Activated CD4-positive, alpha-beta memory T cell treated with anti-CD3 and anti-CD28 coated beads for 36 hours (primary cell): ENCODE measurements at places on chromosomes 1 and 21.

DNA sequence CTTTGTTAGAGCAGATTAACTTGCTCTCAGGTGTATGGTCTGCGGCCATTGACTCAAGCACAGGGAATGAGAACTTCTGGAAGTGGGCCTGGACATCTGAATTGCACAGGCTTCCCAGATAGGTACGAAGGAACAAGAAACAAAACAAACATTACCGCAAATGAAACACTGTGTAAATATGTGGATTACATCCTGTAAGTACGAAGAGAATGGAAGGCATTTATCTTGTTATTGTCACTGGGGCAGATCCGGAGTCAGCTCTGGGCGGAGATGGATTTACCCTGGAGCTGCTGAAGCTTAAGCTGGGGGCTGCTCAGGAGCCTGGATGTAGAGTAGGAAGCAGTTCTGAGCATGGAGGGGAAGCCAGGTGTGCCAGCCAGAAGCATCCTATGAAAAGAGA is 6.8 kb downstream of the HES2 start:
- no peak for DNase-seq
- no peak overlapping the region for H3K4me3 ChIP-seq

DNA sequence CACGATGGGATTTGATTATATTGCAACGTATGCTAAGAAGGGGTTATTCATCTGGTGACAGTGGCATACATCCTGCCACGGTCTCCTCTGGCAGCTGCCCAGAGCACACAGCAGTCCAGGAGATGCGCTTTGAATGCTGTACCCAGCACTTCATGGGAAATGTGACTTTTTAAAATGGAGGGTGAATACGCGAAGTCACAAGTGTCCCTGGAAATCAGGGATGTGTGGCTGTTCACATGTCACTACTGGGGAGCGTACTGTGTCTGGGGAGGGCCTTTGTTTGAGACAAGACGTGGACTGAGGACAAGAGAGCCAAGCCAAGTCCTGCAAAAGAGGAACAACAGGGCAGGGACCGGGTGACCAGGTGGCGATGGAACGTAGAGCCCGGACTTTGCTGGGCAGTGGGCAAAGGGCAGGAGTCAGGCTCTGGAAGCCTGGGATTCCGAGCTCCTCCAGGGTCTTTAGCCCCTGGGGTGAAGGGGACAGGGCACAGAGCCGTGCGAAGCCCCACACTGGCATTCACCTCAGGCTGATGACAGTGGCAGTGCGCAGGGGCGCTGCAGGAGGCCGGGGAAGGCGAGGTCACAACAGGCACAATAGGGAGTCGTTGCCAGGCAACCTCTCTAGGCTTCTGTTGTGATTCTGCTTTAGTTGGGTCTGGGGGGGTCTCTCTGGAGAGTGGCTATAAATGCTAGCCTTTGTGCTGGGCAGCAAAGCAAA is 11.4 kb upstream of the ZBTB21 start:
- H3K4me1 ChIP-seq: no peaks in the 10 kb centered on the region
- no peak overlapping the region for H3K4me3 ChIP-seq
- DNase-seq: no peak
- H3K27me3 ChIP-seq: no peaks in the 10 kb centered on the region

DNA sequence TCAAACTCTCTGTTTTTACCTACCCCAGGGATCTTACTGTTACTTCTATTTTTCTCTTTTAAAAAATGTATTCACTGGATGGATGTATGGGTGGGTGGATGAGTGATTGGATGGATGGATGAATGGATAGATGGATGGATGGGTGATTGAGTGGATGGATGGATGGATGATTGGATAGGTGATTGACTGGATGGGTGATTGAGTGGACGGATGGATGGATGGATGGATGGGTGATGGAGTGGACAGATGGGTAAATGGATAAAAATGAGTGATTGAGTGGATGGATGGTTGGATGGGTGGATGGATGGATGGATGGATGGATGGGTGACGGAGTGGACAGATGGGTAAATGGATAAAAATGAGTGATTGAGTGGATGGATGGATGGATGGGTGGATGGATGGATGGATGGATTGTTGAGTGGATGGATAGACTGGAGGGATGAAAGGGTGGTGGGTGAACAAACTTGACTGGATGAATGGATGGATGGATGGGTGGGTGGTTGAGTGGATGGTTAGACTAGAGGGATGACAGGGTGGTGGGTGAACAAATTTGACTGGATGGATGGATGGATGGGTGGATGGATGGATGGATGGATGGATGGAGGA is 118.0 kb upstream of the ZBTB40 start:
- no peak overlapping the region for H3K27ac ChIP-seq
- no peak for DNase-seq
- H3K36me3 ChIP-seq: no peaks in the 10 kb centered on the region
- H3K4me3 ChIP-seq: no peak overlapping the region
- H3K4me1 ChIP-seq: no peaks in the 10 kb centered on the region
- H3K27me3 ChIP-seq: peaks cover 17% of the 10 kb centered on the region

DNA sequence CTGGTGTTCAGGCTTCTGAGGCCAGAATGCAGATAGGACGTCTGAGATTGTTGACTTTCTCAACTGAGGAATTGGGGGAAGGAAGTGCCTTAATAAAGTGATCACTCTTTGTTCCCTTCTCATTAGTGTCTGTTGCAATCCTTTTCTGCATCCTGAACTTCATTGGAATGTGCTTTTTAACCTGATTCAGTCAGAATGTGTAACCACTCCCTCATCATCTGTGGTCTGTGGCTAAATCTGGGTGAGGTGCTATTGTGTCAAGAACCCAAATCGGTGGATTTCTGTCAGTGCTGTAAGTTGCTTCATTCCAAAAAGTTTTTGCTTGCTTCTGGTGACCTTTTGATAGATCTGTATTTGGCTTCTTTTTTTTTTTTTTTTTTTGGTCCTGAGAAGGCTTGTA is 38.2 kb downstream of the ARID1A start:
- H3K27me3 ChIP-seq: no peaks in the 10 kb centered on the region
- H3K27ac ChIP-seq: peak overlapping the region; percentile 65
- H3K4me3 ChIP-seq: no peak overlapping the region
- H3K36me3 ChIP-seq: peaks cover 55% of the 10 kb centered on the region
- H3K4me1 ChIP-seq: peaks cover 67% of the 10 kb centered on the region
